ENCODE measurements at places on chromosomes 13 and 19. TPM values are rescaled to one million over a fixed set of nuclear protein-coding genes. Genes with fewer than 3 reads are reported as not detected.

Gene XAB2
- total RNA-seq = 21.5 TPM

Gene STOML3
- not detected for total RNA-seq

Gene ANKRD10
- 47.5 TPM for total RNA-seq

Gene NAPSA
- total RNA-seq = not detected

Gene HIPK4
- total RNA-seq = not detected

Gene KIR3DL2
- total RNA-seq = not detected

Gene GSX1
- not detected for total RNA-seq

Gene WTIP
- total RNA-seq = 32.3 TPM

Gene ADM5
- total RNA-seq = 0.43 TPM

Gene POP4
- 40.8 TPM for total RNA-seq

Gene SYDE1
- 28.9 TPM for total RNA-seq

DNA sequence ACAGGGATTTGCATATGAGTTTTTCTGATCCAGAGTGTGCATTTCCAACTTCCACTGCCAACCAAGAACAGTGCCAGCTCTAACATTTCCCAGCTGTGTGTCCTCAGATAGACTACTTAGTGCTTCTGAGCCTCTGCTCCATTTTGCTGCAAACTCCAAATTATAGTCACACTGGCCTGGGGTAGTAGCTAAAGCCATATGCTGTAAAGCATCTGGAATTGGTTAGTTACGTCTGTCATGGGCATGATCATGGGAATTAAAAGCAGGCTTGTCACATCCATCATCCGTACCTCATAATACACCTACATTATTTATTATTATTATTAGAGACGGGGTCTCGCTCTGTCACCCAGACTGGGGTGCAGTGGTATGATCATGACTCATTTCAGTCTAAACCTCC lies 7.1 kb downstream of the ELAVL3 start:
- no peak for DNase-seq

DNA sequence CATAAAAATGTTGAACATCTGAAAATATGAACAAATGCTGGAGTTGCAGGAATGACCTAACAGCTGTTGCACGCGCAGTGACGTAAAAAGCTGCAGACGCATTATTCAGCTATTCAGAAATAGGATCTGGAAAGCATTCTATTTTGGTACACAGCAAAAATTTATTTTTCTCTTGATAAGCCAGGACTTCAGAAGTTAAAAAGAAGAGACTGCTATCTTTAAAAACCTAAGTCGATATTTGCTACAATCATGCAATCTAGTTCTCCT lies 36.9 kb upstream of the STARD13 start:
- peak; percentile 72 for DNase-seq

GRCh38 chr13:106291006-106291405 lies 244.5 kb downstream of the EFNB2 start:
- DNase-seq = no peak

DNA sequence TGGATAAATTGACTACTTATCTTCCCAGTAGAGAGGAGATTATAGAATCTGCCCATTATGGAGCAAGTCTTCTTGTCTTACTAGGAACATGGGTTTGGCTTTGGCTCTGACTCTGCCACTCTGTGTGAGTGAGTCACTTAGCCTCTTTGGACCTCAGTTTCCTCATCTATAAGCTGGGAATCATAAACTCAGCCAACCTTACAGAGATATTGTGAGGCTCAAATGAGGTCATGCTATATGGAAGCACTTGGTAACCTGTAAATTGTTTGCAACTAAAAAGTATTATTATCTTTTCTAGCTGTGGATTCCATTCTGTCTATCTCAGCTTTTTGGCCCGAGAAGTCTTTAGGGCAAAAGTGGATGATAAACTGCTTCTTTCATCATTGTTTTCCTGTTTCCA lies 186.8 kb upstream of the TSC22D1 start:
- DNase-seq = no peak

DNA sequence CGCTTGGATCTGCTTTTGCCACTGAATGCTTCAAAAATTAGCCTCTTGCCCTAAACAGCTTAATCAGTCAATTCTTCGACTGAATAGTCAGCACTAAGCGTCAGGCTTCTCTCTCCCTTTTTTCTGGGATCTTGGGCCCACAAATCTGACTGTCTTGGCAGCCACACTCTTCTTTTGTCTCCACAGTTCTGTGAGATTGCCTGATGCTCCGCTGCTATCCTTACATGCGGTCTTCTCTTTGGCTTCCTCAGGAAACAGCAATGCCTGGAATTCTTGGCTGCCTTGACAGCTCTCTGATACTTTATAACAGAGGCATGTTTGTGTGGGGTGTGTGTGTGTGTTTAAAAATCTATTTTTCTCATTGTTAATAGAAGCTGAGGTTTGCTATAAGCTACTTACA lies 32.6 kb downstream of the ERCC5 start:
- no peak for DNase-seq

DNA sequence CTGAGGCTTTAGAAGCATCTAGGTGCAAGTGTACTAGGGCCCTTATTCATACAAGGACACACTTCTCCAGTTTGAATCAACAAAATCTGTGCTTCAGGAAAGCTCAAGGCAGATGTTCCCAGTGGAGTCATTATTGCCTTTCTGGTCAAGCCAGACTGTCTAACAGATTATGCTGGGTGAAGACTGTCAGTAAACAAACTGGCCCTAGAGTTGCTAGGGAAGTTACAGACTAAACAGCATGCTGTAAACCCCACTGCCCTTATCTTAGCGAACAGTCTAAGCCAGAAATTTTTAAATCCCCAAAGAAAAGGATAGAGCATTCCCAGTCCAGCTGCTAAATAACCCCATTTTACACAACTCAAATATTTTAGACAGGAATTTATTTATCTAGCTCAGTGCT lies 1701.3 kb upstream of the PRR20A start:
- no peak for DNase-seq

- DNase-seq = no peak
Observed at GRCh38 chr13:109166804-109167203, 537.4 kb downstream of the MYO16 start.

GRCh38 chr13:97423300-97424045 lies 10.5 kb upstream of the RAP2A start:
- no peak for DNase-seq

GRCh38 chr13:75480671-75481175 lies 1.2 kb downstream of the TBC1D4 start:
- peak; percentile 62 for DNase-seq

DNA sequence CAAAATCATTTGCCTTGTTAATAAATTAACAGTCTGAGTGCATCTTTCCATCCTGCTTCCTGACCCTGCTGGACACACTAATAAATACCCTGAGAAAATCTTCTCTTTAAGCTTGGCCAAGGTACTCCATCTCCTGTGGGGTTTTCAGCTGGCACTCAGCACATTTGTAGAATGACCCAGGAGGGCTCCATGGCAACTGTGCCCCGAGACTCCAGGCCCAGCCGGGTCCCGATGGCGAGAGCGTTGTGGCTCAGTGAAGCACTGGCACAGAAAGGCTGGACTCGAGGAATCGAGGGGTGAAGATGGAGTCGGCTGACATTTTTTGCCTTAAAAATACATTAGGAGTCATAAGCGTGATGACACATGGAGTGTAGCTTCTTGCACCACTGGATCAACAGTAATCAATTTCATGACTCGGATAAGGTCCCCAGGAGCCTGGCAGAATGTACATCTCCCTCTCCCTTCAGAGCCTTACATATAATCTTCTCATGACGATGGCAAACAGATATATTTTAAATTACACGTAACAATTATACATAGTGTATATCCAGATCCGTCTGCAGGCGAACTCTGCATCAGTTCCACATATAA lies 85.4 kb downstream of the SLC7A1 start:
- no peak for DNase-seq

- no peak for DNase-seq
Observed at GRCh38 chr19:38918526-38918925, 6.5 kb upstream of the CCER2 start.

GRCh38 chr13:44380404-44381165 lies 7.0 kb downstream of the SERP2 start:
- no peak for DNase-seq

DNA sequence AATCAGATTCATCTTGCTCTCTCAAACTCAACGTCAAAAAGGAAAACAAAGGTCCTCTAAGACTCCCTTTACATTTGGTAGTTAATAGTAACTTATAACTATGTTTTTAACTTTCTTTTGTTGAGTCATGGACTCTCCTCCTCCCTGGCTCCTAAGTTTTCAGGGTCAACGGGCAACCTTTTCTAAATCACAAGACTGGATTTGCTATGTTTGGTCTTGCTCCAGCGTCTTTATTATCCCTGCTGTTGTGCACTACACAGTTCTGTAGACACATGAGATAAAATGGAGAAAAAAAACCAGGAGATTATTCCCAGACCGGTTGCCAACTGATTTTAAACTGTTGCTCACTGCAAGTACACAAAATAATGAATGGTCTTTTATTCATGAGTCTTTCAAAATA lies 1.9 kb upstream of the ITM2B start:
- no peak for DNase-seq

GRCh38 chr19:36524617-36525016 lies 3.5 kb downstream of the ZNF260 start:
- DNase-seq = no peak

GRCh38 chr19:30253581-30253996 lies 118.6 kb upstream of the ZNF536 start:
- DNase-seq = no peak

DNA sequence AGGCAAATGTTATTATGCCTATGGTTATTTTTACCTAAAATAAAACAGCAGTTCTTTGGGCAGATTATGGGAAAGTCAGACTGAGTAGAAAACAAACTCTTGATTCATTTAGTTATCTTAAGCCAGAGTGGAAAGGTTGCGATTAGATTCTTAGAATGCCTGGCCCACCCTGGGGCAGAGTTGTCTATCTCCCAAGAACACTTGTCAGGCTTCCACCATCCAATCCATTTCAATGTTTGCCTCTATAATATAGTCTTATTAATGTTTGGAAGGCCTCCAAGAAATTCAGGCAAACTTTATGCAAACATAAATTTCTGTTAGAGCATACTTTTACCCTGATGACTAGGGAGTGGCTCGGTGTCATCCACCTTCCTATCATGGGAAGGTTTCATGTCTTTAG lies 207.0 kb downstream of the SLITRK6 start:
- DNase-seq = no peak

GRCh38 chr13:105721016-105721415 lies 814.4 kb downstream of the EFNB2 start:
- DNase-seq = no peak

- DNase-seq = peak; percentile 69
Observed at GRCh38 chr13:36131222-36131930, at the start of gene DCLK1. DCLK1 (minus strand) TSS chr13:36131382.

DNA sequence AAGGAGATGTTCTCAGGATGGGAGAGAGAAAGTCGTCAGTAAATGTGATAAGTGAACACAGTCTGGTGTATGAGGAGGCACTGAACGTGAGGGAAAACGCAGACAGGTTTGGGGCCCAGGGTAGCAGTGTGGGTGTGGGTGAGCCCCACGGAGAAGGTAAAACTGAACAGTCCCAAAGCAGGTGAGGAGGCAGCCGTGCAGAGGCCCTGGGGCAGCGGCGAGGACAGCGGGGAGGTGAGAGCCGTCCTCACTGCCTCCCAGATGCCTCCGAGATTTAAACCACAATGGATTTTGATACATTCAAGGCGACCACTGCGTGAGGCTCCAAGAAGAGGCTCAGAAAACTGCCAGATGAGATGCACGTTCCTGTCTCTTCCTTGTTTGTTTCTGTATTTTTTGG lies 14.5 kb upstream of the SHC2 start:
- DNase-seq = no peak

DNA sequence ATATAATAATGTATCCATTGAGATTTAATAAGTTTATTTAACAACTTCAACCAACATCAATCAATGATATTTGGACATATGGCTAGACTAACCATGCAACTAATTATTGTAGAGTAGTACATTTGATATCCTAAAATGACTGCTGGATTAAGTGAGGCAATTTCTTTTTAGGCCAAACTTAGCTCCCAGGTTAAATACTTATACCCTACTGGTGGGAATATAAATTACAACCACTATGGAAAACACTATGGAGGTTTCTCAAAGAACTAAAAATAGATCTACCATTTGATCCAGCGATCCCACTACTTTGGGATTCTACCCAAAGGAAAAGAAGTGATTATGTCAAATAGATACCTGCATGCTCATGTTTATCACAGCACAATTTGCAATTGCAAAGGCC lies 345.8 kb downstream of the RBM26 start:
- DNase-seq = no peak

DNA sequence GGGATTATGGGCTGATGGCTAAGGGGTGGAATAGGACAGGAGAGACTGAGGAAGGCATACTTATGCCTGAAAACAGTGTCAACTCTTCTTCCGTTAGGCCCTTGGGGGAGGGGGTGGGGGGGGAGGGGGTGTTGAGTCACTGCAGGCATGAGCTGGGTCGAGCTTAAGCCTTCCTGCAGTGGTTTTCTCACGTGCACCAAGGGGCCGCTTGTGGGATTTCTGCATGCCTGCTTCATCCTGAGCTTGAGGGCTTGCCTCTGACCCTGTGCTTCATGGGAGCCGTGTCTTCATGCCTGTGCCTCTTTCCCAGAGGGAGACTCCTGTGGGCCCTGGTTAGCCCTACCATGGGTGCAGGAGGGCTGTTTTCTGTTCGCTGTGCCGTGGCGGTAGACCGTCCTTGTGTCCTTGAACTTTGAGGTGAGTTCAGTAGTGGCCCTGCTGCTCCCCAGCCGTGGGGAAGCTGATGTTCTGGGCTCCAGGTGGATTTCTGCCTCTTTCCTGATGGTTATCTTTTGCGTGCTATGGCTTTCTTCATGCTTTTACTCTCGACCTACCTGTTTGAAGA lies 186.1 kb downstream of the PCCA start:
- DNase-seq = no peak

- no peak for DNase-seq
Observed at GRCh38 chr19:19642506-19643157, 825 bp downstream of the GMIP start.

GRCh38 chr13:19083340-19083739 lies 98.3 kb downstream of the TUBA3C start:
- DNase-seq = no peak

- DNase-seq = no peak
Observed at GRCh38 chr13:64186071-64186470, 2770.4 kb upstream of the PCDH20 start.

DNA sequence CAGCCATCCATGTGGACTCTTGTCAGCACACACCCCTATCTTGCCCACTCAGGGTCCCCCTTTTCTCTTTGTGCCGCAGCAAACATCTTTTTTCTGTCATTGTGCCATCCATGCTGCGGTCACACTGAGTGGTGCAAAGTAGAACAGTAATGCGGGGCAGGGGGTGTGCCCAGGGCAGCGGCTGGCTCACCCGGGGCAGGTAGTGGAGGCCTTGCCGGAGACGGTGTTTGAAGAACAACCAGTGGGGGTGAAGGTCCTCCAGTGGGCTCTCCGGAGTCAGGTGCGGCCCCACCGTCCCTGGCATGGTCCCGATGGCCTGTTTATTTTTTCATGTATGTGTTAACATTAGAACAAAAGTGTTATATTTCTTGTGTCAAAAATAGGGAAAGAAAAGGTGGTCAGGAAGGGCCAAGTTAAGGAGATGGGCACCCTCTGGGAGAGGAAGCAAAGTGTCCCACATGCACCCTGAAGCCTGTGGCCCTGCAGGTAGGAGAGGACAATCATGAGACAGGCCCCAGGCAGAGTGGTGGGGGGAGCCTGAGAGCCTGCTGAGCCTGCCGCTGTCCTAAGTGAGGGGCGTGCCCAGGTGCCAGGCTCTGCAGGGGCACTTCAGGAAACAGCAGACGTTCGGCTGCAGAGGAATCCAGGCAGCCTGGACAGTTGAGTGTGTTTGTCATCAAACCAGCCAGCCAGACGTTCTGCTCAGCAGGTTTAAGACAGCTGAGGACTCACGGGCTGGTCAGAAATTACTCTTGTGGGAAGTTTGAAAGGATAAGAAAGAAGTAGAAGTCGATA lies 12.3 kb downstream of the TSSK6 start:
- no peak for DNase-seq

Data from right atrium auricular region (tissue), 2 donors.